ENCODE measurements at places on chromosomes 1 and 21. TPM values are rescaled to one million over a fixed set of nuclear protein-coding genes. Genes with fewer than 3 reads are reported as not detected.
A peak's percentile ranks its signal among the peaks of the same experiment; 100 is the strongest.

C1orf141 gene
- total RNA-seq = not detected

- DNase-seq = no peak
These were observed 105.4 kb downstream of the CENPF start for GRCh38 chr1:214708321-214708955.

SLC35A3 gene
- 27.6 TPM for total RNA-seq

GRCh38 chr1:230935852-230936251, 42.8 kb downstream of the TTC13 start:
- DNase-seq = no peak

SMIM1 gene
- total RNA-seq = 1.1 TPM

DNA sequence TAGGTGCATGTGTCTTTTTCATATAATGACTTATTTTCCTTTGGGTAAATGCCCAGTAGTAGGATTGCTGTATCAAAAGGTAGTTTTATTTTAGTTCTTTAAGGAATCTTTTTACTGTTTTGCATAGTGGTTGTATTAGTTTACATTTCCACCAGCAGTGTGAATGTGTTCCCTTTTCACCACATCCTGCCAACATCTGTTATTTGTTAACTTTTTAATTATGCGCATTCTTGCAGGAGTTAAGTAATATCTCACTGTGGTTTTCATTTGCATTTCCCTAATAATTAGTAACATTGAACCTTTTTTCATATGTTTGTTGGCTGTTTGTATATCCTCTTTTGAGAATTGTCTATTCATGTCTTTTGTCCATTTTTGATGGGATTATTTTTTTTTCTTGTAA, 1761.9 kb downstream of the PLA2G4A start:
- DNase-seq = no peak

DNA sequence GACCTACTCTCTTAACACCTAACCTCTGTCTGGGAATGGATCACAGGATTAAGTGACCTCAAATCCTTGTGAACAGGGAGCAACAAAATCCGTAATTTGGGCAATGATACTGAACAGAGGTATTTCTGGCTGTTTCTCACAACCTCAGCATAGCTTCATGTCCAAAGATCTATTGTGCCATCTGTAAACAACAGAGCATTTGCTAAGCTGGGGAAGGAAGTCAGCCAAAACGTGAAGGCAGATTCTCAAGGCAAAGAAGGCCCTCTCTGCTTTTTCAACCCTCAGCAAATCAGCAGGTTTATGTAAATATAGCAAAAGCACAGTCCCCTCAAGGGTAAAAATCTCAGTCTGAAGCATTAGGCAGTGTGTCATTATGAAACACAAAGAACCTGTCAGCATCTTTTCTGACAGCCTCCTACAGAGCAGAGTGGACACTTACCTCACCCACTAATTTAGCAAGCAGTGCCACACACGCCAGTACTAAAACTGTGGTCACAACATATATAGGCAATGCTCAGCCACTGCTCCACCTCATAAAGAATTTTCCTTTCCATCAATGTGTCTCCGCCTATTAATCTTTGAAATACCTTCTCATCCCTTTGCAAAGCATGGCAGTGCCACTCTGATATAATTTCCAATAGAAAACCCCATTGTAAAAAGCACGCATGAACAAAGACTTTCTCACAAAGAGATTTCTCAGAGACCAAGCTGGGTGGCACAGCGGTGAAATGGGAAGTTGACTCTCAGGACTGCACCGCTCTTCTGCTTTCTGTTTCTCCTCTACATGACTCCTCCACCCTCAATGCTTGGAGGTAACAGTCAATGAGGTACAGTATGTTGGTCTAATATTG, 188.0 kb downstream of the RERE start:
- DNase-seq = no peak

DNA sequence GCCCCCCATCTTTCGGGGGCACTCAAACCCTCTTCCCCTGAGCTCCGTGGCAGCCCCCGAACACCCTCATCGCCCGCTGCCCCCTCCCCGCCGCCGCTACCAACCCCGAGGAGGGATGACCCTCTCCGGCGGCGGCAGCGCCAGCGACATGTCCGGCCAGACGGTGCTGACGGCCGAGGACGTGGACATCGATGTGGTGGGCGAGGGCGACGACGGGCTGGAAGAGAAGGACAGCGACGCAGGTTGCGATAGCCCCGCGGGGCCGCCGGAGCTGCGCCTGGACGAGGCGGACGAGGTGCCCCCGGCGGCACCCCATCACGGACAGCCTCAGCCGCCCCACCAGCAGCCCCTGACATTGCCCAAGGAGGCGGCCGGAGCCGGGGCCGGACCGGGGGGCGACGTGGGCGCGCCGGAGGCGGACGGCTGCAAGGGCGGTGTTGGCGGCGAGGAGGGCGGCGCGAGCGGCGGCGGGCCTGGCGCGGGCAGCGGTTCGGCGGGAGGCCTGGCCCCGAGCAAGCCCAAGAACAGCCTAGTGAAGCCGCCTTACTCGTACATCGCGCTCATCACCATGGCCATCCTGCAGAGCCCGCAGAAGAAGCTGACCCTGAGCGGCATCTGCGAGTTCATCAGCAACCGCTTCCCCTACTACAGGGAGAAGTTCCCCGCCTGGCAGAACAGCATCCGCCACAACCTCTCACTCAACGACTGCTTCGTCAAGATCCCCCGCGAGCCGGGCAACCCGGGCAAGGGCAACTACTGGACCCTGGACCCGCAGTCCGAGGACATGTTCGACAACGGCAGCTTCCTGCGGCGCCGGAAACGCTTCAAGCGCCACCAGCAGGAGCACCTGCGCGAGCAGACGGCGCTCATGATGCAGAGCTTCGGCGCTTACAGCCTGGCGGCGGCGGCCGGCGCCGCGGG, 837 bp downstream of the FOXD3 start:
- no peak for DNase-seq

DNA sequence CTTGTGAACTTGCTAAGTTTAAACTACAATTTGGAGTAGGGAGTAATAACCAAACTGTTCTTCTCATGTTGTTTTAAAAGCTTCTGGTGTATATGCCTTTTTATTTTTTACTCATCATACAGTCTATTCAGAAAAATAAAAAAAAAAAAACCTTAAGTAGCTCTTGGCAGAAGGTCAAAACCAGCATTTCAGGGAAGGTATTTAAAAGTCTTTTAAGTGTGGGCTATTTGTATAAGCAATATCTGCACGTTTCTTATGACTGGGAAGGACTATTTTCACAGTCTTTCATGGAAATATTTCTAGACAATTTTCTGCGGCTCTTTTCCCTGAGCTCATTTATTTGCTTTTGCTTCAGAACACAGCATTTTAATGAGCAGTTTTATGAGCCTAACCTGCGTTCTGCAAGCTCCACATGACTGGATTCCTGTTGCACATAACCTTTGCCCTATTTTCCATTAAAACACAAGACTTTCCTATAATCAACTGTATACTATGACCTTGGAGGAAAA, 60.9 kb upstream of the C1orf105 start:
- peak; percentile 42 for DNase-seq

- peak; percentile 89 for DNase-seq
These were observed 92.5 kb downstream of the CDC42BPA start for GRCh38 chr1:227225715-227226346.

GRCh38 chr1:94282143-94282711, 44.8 kb upstream of the ARHGAP29 start:
- no peak for DNase-seq

GRCh38 chr21:25842925-25843324, 108.2 kb downstream of the GABPA start:
- DNase-seq = no peak

GRCh38 chr1:156709757-156710489, 4.5 kb upstream of the CRABP2 start:
- peak; percentile 76 for DNase-seq

- no peak for DNase-seq
These were observed 264.8 kb downstream of the GPR52 start for GRCh38 chr1:174712541-174712940.

ARID4B gene
- 11.6 TPM for total RNA-seq

MSH4 gene
- total RNA-seq = 0.13 TPM

DNA sequence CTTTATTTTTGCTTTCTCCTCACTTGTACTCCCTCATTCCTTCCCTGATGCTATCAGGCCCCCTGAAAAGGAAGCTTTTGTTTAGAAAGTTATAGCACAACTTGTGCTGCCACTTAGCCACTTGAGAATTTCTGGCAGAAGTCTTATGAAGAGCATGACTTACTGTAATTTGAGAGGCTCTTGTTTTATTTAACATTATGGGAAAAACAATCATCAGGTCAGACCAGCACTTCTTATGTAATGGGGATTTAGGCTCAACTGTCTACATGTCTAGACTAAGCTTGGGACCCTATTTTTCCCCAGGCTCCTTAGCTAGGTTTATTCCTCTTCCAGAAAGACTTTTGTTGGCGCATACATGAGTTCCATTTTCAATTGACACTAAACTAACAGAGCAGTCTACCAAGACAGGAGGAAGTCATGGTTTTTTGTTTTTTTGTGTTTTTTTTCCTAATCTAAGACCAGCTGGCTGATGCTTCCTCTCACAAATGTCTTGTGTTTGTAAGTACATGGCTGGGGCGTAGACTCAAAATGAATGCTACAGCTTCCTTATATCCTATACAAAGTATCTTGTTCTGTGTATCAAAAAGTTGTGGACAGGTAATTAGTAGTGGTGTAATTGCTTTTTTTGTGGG, 31.5 kb downstream of the TNFSF4 start:
- no peak for DNase-seq

IRF6 gene
- total RNA-seq = 0.05 TPM

SNX7 gene
- total RNA-seq = 36.1 TPM

- no peak for DNase-seq
These were observed 194.5 kb downstream of the HS2ST1 start for GRCh38 chr1:87108814-87109411.

GRCh38 chr21:36235058-36235582, 78.5 kb downstream of the DOP1B start:
- DNase-seq = no peak

C8B gene
- total RNA-seq = not detected

ANXA9 gene
- 0.55 TPM for total RNA-seq

PLEKHN1 gene
- 3.3 TPM for total RNA-seq

DNA sequence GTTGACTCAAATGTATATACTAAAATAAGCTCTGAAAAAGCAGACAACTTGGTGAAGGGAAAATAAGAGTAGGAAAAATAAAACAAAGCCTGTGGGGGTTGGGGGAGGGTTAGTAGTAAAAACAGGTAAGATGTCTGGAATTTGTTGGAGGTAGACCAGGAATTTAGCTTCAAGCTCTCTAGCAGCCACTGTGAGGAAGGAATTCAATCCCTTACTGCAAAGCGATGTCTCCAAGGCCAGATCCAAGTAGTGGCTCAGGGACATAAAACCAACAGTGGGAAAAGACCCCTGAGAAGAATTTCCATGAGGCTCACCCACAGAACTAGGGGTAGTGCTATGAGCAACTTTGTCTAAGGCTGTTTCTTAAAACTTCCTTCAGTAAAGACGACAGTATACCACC, 7.8 kb downstream of the ANGPTL7 start:
- DNase-seq = no peak

DNA sequence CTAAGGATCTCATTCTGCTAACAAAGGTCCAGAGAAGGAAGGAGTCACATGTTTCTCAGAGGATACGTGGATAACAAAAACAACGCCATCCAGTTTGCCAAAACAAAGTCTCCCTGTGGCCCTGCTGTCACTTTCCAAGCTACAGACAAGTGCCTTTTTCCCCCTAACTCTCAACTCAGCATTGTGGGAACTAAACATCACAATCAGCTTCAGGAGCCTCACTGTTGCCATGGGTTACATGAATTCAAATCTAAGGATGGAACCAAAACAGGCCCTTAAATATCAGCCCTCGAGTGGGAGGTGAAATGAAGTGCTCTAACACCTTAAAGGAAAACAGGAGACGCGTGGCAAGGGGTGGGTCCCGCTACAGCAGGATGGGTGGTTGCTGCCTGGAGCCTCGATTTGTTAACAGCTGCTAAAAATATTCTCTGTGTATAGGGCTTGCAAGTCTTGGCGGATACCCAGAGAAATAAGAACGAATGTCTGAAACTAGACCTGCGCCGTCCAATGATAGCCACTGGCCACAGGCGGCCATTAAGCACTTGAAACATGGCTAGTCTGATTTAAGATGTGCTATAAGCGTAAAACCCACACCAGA, 66.4 kb upstream of the SOD1 start:
- no peak for DNase-seq

MYCL gene
- 0.40 TPM for total RNA-seq

DNA sequence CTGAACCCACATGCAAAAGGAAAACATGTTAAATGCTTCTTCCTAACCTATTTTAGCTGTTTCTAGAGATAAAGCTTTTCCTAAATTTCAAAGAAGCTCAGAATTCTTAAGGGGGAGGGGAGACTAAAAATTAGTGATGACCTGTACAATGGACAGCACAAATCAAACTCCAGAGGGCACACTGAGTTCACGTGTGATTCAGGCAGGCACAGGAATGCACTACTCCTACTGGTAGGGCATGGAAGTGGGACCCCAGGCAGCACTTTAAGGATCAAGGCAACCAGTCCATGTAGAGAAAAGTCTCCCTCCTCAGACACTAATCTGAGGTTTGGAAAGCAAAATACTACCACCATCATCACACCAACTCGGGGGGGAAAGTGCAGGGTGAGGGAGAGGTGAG, 31.3 kb upstream of the CLCA4 start:
- DNase-seq = peak; percentile 41

GRCh38 chr1:229237320-229237719, 33.6 kb upstream of the RAB4A start:
- DNase-seq = no peak

DNA sequence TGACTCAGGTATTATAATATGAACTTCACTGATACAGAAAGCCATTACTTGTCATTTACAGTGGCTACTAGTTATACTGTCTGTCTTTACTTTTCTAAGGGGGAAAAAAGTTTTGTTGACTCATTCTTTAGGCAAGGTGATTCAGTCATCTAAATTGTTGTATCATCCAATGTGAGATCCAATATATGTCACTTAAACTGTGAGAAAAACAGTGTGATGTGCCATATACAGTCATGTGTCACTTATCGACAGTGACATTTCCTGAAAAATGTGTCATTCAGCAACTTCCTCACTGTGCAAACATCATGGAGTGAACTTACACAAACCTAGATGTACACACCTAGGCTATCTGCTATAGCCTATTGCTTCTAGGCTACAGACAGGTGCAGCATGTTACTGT, 57.6 kb downstream of the KCNK2 start:
- DNase-seq = peak; percentile 35

GRCh38 chr1:156245451-156246232, 2.2 kb downstream of the PAQR6 start:
- no peak for DNase-seq

BRDT gene
- total RNA-seq = not detected

ZBTB7B gene
- 22.2 TPM for total RNA-seq

AMY1C gene
- total RNA-seq = not detected

DNA sequence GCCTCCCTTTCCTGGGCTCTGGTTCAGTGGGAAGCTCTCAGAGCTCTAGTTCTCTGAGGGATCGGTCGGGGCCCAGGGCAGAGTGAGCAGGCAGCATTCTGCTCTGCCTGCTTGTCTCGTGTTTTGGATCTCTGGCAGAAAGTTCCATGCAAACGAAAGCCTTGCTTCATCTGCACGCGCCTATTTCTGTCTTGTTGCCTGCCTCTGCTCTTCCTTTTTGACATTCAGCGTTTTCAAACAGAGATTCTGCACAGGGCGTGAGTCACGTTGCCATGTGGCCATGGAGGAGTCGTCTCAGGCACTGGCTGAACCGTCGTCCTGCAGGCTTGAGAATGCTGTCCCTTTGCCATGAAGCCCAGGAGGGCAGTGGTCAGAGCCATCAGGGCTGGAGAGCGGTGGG, 20.3 kb downstream of the AJAP1 start:
- DNase-seq = no peak
